ENCODE measurements at places on chromosomes 13 and 19. TPM values are rescaled to one million over a fixed set of nuclear protein-coding genes. Genes with fewer than 3 reads are reported as not detected.

DNA sequence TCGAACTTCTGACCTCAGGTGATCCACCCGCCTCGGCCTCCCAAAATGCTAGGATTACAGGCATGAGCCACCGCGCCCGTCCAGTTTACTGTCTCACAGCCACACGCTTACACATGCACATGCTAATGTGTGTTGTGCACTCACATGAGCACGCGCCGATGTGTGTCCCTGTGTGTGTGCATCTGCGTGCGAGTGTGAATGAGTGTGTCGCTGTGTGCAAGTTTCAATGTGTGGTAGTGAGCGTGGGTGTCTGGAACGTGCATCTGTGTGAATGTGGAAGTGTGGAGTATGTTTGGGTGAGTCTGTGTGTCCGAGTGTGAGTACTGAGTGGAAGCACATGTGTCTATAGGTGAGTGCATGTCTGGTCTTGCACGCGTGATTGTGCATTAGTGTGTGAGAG is 4.2 kb downstream of the MAST1 start:
- no peak for DNase-seq
- peaks cover 15% of the 10 kb centered on the region for H3K4me1 ChIP-seq
- H3K27me3 ChIP-seq, result peaks cover 71% of the 10 kb centered on the region
- no peak overlapping the region for H3K4me3 ChIP-seq
- H3K36me3 ChIP-seq, result no peaks in the 10 kb centered on the region

DNA sequence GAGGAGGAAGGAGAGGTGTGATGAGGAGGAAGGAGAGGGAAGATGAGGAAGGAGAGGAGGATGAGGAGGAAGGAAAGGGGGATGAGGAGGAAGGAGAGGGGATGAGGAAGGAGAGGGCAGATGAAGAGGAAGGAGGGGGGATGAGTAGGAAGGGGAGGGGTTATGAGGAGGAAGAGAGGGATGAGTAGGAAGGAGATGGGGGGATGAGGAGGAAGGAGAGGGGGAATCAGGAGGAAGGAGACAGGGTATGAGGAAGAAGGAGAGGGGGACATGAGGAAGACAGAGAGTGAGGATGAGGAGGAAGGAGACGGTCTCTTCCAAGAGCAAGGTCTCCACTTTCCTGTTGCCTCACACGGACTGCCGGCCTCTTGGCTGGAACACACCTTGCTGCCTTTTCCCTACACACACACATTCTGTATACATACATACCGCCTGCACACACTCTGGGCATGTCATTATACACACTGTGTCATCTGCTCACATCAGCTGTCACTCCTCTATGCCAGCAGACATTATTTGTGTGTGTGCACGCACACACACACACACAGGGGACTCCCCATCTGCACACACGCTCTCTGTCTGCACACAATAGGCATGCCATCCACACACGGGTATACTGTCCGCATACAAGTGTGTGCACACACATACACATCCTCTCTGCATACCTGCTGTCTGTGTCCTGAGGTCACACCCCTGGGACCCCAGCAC is 11.1 kb upstream of the VSTM2B start:
- no peaks in the 10 kb centered on the region for H3K27me3 ChIP-seq
- H3K4me1 ChIP-seq, result no peaks in the 10 kb centered on the region
- no peak overlapping the region for H3K27ac ChIP-seq
- no peak overlapping the region for H3K4me3 ChIP-seq

DNA sequence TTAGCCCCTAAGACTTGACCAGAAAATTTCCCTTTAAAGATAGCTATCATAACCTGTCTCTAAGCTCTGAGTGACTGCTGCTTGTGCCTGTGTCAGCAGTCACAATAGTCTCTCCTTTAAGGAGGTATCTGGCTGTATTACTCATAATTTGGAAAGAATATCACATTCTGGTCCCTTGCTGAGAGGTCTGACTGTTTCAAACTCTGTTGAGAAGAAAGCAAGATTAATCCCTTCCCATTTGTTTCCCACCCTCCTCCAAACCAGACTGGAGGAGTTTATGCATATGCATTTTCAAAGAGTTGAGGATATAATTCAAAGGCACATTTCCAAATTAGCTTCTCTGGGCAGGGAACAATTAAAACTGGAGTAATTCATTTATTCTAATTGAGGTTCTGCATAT is 2.3 kb downstream of the HTR2A start:
- H3K4me1 ChIP-seq, result no peaks in the 10 kb centered on the region
- no peak overlapping the region for H3K4me3 ChIP-seq
- DNase-seq, result no peak
- no peaks in the 10 kb centered on the region for H3K36me3 ChIP-seq
- no peak overlapping the region for H3K27ac ChIP-seq

- peak; percentile 37 for DNase-seq
- no peak overlapping the region for H3K27ac ChIP-seq
- H3K36me3 ChIP-seq, result no peaks in the 10 kb centered on the region
- H3K27me3 ChIP-seq, result no peaks in the 10 kb centered on the region
- no peaks in the 10 kb centered on the region for H3K4me1 ChIP-seq
- H3K4me3 ChIP-seq, result no peak overlapping the region
Measured at GRCh38 chr19:28213470-28214082, 999.4 kb downstream of the UQCRFS1 start.

DNA sequence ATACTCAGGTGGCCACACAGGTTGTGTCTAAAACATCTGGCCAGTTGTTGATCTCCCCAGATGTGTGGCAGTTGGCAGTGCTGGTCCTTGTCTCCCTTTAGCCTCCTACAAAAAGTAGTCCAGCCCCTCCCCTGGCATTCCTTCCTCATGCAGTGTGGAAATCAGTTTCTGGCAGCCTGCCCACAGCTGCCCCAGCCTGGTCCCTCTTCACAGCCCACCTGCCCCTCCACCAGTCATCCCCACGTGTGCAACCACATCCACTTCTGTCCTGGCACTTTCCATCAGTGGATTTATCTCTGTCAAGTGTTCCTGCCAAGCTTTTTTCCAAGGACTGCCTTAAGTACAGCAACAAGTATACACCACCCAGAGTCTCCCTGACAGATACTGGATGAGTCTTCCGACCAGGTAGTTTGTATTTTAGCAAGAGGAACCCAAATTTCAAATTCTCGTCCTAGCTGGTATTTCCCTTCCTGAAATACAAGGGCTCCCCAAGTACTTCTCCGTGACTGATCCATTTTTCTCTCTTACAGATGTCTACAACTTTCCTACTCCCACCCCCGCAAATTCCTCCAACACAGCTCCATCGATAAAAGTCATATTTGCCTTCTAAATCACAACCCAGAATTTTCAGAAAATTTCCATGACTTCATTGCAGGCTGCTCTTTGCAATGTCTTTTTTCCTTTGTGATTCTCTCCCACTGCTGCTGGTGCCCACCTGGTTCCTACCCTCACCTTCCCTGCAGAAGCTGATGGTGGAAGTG is 313.5 kb downstream of the FOXO1 start:
- peaks cover 12% of the 10 kb centered on the region for H3K4me1 ChIP-seq
- no peaks in the 10 kb centered on the region for H3K36me3 ChIP-seq
- peak overlapping the region; percentile 40 for H3K27ac ChIP-seq
- no peak overlapping the region for H3K4me3 ChIP-seq
- no peaks in the 10 kb centered on the region for H3K27me3 ChIP-seq

- no peak overlapping the region for H3K4me3 ChIP-seq
- no peaks in the 10 kb centered on the region for H3K27me3 ChIP-seq
- no peak overlapping the region for H3K27ac ChIP-seq
- H3K36me3 ChIP-seq, result no peaks in the 10 kb centered on the region
- no peaks in the 10 kb centered on the region for H3K4me1 ChIP-seq
- DNase-seq, result peak; percentile 41
Measured at GRCh38 chr19:39765091-39766076, 13.3 kb upstream of the LEUTX start.

DNA sequence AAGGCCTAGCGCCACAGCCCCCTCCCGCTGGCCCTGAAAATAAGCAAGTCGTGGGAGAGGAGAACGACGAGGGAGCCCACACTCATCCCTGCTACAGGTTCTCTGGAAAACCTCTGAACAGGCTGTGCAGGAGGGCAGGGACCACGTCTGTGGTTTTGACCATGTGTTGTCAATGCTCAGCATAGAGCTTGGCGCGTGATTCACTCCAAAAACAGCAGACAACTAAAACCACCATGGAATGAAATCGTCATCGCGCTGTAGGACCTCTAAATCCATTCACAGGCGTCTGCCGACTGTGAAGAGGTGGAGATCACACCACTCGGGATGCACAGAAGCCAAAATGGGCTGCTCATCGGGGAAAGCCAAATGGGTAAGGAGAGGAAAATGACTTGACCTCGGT is 121.3 kb downstream of the COL4A1 start:
- H3K27ac ChIP-seq, result no peak overlapping the region
- DNase-seq, result no peak
- H3K4me1 ChIP-seq, result no peaks in the 10 kb centered on the region
- H3K27me3 ChIP-seq, result no peaks in the 10 kb centered on the region

- H3K4me3 ChIP-seq, result no peak overlapping the region
- H3K27ac ChIP-seq, result no peak overlapping the region
- H3K36me3 ChIP-seq, result no peaks in the 10 kb centered on the region
- no peaks in the 10 kb centered on the region for H3K27me3 ChIP-seq
Measured at GRCh38 chr19:51808333-51808986, 13.5 kb downstream of the FPR3 start.

GRCh38 chr19:30743011-30743410 is 370.8 kb downstream of the ZNF536 start:
- H3K27me3 ChIP-seq, result peaks cover 5% of the 10 kb centered on the region
- no peak for DNase-seq
- H3K4me1 ChIP-seq, result no peaks in the 10 kb centered on the region

GRCh38 chr13:99746637-99747402 is 224.7 kb downstream of the ZIC5 start:
- H3K27me3 ChIP-seq, result no peaks in the 10 kb centered on the region
- H3K27ac ChIP-seq, result no peak overlapping the region
- H3K4me1 ChIP-seq, result peaks cover 5% of the 10 kb centered on the region
- H3K36me3 ChIP-seq, result no peaks in the 10 kb centered on the region
- no peak overlapping the region for H3K4me3 ChIP-seq

DNA sequence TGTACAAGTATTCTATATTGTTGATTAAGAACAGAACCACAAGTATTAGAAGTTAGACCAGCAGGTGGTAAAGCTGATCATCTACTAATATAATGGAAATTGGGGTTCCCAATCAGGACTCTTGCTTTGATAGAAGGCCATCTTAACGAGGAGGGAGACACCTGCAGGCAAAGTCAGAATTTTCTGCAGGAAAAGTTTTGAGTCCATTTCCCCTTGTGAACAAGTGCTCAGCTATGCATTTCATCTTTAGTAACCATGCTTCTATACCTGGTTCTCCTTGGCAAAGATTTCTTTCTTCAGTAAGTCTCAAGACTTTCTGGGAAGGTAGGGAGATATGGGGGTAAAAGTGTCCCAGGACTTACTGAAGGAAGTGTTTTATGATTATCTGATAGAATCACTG is 36.1 kb upstream of the USPL1 start:
- DNase-seq, result no peak
- peaks cover 24% of the 10 kb centered on the region for H3K4me1 ChIP-seq
- no peaks in the 10 kb centered on the region for H3K27me3 ChIP-seq

DNA sequence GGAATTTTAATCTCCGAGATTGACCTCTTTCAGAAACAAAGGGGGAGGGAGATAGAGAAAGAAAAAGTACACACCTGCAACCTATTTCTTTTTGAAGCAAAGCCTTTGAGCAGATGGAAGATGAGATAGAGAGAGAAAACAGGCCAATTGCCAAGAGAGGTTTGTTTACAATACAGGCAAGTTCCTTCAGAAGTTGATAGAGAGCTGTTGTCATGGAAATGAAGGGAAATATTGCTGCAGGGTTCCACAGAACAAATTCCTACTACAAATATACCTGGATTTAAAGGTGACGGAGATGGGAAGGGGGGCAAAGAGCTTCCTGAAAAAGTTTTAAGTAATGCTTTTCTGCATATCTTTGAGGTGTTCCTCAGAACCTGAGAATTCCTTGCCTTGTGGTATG is 388.4 kb downstream of the NDFIP2 start:
- H3K4me1 ChIP-seq, result no peaks in the 10 kb centered on the region
- no peak overlapping the region for H3K4me3 ChIP-seq
- DNase-seq, result no peak
- H3K27me3 ChIP-seq, result no peaks in the 10 kb centered on the region

DNA sequence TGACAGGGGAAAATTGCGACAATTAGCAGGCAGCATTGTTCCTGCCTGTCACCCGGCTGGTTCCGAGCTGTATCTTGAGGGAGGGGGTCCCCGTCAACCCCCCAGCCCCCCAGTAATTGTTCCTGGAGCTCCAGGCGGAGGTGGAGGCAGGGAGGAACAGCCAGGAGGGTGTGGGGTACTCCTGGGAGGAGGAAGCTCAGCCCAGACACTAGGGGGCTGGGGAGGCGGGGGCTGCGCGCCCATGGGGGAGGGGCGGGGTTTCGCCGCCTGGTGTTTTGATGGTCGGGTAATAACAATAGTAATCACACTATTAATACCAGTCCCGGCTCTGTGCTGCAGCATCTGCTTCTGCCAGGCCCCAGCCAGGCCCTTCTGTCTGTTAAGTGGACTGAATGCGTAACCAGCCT is 8.6 kb downstream of the NPAS1 start:
- H3K27me3 ChIP-seq, result peaks cover 39% of the 10 kb centered on the region
- H3K27ac ChIP-seq, result no peak overlapping the region
- no peak overlapping the region for H3K4me3 ChIP-seq
- no peaks in the 10 kb centered on the region for H3K36me3 ChIP-seq

- no peak overlapping the region for H3K4me3 ChIP-seq
- no peaks in the 10 kb centered on the region for H3K27me3 ChIP-seq
- no peak for DNase-seq
- H3K4me1 ChIP-seq, result no peaks in the 10 kb centered on the region
Measured at GRCh38 chr13:36839281-36839680, 20.3 kb downstream of the RFXAP start.

DNA sequence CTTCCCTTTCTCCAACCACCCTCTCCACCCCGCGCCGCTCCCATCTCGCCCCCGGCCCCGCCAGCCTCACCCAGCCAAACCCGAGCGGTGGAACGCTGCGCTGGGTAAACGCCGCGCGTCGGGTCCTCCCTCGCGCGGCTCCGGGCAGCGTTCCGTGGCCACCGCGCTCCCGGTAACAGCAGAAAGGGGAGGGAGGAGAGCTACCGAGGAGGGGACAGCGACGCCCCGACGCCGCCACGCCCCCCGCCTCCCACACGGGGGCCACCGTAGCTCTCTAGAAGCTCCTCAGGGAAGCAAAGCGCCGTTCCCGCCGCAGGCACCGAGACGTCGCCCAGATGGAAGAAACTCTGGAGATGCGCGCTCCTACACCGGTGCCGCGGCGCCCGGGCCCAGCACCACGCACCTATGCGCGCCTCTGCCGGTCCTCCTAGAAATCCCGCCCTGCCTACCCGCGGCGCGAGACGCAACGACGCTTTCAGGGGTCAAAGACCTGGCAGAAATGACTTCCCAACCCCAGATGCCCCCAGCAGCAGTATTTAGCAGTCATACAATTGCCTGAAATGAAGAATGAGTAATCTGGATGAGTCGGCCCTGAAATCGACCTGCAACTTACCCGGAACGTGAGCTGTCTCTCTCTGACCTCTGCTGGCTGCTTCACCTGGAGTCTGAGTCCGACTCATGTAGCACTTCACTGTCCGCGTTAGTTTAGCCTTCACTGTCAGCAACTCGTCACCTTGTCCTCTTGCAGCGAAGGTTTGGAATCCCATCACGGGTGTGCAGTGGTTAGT is at the start of gene RUBCNL:
Gene RUBCNL (minus strand): TSS at position 189 of the 788 bp plus-strand sequence. CDS start 14,777 bp downstream, outside the sequence.
- no peak within 1 kb of the TSS for H3K27ac ChIP-seq
- H3K27me3 ChIP-seq, result peaks cover 10% of the 10 kb centered on the region
- H3K4me3 ChIP-seq, result no peak within 1 kb of the TSS
- H3K36me3 ChIP-seq, result no peaks in the 10 kb centered on the region
- no peak for DNase-seq
- H3K4me1 ChIP-seq, result no peaks in the 10 kb centered on the region

The IZUMO2 gene
- total RNA-seq, result not detected

The LIM2 gene
- not detected for total RNA-seq

The CLDND2 gene
- total RNA-seq, result not detected

The DOHH gene
- total RNA-seq, result 13.8 TPM

The LMTK3 gene
- 3.2 TPM for total RNA-seq

The IL4I1 gene
- total RNA-seq, result 0.54 TPM

The ZGLP1 gene
- total RNA-seq, result not detected

The ZNF837 gene
- total RNA-seq, result 3.2 TPM

The ZNF540 gene
- total RNA-seq, result 5.8 TPM

The CCDC169 gene
- 0.18 TPM for total RNA-seq

The GRWD1 gene
- total RNA-seq, result 21.7 TPM

The SERTM1 gene
- total RNA-seq, result 0.61 TPM

The CEACAM4 gene
- total RNA-seq, result 1.6 TPM

Measured in adrenal gland (tissue), 19 donors.